ENCODE measurements at places on chromosomes 2 and 18.
A peak's percentile ranks its signal among the peaks of the same experiment; 100 is the strongest.

DNA sequence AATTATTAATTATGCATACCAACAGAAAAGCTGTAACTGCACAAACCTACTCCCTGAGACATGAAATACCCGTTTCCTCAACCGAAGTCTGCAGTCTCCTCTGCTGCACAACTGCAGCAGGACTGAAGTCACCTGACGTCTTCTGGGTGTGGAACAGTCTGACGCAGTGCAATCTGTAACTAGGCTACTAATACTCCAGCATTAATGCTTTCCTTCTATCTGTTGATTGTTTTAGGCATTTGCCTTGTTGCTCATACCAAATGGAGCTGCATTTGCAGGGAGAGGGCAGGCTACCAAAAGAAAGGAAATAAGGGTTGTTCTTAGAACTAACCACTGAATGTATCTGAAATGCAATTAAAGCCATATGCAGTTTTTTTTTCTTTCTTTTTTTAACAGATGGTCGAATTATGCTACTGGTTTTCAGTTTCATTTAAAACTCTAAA lies 40.1 kb downstream of the RTN4 start:
- peak; percentile 57 for DNase-seq

DNA sequence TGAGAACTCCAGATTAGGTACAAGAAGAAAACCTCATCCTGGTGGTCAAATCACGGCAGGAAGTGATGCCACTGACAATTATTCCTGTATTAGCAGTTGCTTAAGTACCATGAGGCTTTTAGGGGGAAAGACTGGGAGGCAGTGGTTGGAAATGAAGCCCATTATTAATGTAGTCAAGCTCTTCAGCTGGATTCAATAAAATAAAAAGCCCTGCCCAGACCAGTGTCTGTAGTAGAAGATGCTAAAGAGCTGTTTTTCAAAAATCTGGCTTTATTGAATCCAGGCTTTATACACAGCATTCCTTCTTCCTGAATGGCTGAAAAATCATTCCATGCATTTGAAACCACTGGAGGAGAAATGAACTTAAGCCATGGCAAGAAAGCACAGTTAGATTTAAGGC lies 155.2 kb downstream of the BCL2 start:
- DNase-seq, result no peak

GRCh38 chr2:65291216-65292105 lies 63.8 kb downstream of the ACTR2 start:
- DNase-seq, result no peak

DNA sequence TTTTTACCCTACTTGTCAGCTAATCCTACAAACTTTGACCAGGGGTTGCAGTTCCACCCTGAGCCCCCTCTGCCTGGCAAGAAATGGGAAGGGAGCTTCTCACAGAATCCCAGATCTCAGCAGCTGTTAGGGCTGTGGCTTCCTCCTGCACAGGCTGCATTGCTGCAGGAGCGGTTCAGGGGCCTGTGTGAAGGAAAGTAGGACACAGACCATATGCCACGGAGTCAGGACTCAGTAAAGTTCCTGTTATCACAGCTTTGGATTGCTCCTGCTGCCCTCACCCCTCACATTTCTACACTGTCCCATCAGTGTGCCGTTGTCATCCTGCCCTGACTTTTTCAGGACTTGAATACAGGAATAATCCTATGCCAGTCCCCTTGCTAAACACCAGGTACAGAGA lies 62.8 kb upstream of the SP3 start:
- no peak for DNase-seq

- no peak for DNase-seq
These were observed 20.7 kb downstream of the ALPK2 start for GRCh38 chr18:58608216-58608615.

DNA sequence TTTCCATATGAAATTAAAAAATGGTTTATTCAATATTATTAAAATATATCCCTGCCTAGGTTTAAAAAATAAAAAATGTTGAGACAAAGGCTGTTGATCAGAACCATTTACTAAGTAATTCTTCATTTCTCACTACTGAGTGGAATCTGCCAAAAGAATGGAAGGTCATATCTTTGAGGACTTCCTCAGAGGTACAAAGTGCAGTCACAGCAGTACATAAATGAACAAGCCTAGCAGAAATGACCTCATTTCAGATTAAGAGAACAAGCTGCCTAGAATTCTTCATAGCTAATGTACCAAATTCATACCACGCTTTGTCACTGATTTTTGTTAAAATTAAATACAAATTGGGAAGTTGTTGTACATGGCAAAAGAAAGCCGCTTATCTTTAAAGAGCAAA lies 318.9 kb upstream of the TFPI start:
- DNase-seq, result no peak

- no peak for DNase-seq
These were observed 12.3 kb downstream of the CTIF start for GRCh38 chr18:48551100-48551499.

- DNase-seq, result no peak
These were observed 12.5 kb downstream of the SETBP1 start for GRCh38 chr18:44693030-44693784.

DNA sequence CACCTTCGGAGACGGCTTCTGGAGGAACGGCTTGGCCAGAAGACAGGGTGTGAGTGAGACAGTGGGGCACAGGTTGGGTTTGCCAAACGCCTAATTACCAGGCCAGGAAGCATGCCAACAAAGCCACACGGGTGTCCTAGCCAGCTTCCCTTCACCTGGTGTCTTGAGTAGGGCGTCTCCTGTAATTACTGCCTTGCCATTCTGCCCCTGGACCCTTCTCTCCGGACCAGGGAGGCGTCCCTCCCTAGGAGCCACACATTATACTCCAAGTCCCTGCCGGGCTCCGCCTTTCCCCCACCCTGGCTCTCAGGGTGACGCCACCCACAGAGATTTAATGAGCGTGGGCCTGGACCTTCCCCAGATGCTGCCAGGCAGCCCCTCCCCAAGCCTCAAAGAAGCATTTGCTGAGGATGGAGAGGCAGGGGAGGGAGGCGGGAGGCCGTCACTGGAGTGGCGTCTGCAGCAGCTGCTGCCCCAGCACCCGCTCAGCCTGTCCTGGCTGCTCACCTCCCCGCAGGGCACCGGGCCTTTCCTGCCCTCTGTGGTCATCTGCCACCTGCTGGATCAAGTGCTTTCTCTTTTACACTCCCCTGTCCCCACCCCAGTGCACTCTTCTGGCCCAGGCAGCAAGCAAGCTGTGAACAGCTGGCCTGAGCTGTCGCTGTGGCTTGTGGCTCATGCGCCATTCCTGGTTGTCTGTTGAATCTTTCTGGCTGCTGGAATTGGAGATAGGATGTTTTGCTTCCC lies 20.7 kb downstream of the FOSL2 start:
- no peak for DNase-seq

- DNase-seq, result no peak
These were observed 143.0 kb downstream of the ACOXL start for GRCh38 chr2:110875384-110875725.

- DNase-seq, result no peak
These were observed 19.5 kb downstream of the RBM44 start for GRCh38 chr2:237818066-237818473.

DNA sequence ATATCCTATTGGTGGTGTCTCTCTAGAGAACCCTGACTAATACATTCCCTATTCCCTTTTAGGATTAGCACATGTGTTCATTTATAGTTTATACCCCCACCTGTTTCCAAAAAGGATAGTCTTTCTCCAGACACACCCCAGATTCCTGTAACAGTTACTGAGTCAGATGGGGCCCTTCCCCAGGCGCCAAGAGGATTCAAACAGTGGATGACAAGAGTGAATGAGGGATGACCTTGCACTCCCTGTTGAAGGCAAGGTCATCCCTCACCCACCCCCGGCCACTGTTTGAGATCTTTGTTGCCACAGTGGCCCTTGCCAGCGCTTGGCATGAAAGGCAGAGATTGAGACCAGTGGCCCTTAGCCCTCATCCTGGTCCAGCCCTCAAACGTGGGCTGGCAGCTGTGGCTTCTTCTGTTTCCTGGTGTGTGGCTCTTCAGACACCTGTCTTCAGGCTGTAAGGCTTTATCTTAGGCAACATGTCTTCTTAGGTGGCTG lies 15.3 kb upstream of the REEP1 start:
- DNase-seq, result no peak

- DNase-seq, result no peak
These were observed 928.3 kb upstream of the NRXN1 start for GRCh38 chr2:51960281-51960680.

GRCh38 chr2:96088340-96089335 lies 27.7 kb downstream of the ADRA2B start:
- DNase-seq, result no peak

DNA sequence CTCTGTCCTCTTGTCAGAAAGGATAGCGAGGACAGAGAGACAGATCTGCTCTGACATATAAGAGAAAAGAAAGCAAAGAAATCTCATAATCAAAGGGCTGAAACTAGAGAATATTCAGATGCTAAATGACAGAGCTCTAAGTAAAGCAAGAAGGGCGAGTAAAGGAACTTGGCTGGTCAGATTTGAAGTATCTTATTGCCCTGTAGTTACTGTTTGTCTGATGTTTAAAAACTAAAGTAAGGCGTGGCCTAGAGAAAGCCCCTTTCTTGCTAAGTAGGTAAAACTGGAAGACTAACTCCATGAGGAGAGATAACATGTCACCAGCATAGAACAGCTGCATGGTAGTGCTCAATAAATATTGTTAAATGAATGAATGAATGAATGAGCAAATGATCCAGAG lies 70.0 kb downstream of the CRACDL start:
- no peak for DNase-seq

DNA sequence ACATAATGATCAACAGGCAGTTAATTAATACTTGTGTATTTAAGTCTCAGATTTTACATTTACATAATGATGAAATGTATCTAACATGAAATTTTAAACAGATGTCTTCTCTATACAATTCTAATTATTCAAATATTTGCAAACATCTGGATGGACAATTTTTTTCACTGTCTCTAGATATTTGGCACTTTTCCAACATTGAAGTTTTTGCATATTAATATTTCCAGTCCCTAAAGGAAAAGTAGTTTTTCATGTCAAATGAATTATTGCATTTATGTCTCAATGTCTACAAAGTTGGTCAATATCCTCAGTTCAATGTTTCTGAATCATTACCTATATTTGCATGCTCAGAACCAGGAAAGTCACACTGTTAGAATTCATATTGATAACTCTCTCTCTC lies 560.9 kb upstream of the PKDCC start:
- DNase-seq, result no peak

- DNase-seq, result no peak
These were observed 48.9 kb downstream of the CDH2 start for GRCh38 chr18:28127763-28128658.

DNA sequence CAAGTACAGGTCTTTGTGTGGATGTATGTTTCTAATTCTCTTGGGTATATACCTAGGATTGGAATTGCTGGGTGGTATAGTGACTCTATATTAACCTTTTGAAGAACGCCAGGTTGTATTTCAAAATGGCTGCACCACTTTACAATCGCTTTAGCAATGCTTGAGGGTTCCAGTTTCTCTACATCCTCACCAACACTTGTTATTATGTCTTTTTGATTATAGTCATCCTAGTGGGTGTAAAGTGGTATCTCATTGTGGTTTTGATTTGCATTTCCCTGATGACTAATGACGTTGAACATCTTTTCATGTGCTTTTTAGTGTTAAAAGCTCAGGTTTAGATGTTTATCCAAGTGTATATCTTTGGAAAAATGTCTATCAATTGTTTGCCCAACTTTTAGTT lies 39.5 kb downstream of the CTIF start:
- no peak for DNase-seq

GRCh38 chr18:2997846-2998564 lies 14.9 kb downstream of the LPIN2 start:
- no peak for DNase-seq

GRCh38 chr18:9757827-9758621 lies 49.9 kb downstream of the RAB31 start:
- no peak for DNase-seq

- DNase-seq, result no peak
These were observed 91.0 kb downstream of the TGIF1 start for GRCh38 chr18:3540805-3541548.

GRCh38 chr18:11993264-11993916 lies 12.1 kb downstream of the IMPA2 start:
- no peak for DNase-seq

GRCh38 chr2:127373362-127374083 lies 14.3 kb downstream of the MAP3K2 start:
- DNase-seq, result no peak

DNA sequence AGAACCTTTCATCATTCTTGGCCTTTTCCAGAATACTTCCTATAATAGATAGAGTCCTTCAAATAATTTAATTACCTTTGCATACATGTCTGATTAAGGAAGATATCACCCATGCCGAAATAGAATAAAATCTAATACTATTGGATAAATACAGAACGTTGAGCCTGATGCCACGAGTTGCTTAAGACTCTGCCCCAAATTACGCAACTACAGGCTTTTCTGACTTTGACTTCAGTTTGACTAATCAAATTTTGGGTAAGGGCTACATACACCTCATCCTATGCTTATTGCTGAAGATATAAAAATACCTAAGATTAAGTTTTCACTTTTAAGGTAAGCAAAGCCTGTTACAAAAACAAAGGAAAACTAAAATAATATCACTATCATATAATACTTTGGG lies 1065.1 kb upstream of the NRXN1 start:
- DNase-seq, result no peak

DNA sequence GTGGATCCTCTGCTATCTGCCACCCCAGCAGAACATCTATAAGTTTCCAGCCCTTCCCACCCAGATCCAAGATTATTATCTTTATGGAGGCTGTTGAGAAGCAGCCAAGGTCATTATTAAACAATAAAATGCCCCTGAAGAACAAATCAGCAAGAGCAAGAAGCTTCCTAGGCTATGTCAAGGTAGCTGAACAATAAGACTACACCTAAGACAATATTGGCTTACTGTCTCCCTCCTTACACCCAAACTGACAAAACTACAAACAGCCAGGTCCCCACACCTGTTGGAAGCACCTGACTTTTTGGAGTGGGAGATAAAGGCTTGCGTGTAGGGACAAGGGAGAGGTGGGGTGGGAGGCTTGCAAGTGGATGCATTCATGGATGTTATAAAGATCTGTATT lies 128.5 kb downstream of the SPTBN1 start:
- DNase-seq, result no peak

DNA sequence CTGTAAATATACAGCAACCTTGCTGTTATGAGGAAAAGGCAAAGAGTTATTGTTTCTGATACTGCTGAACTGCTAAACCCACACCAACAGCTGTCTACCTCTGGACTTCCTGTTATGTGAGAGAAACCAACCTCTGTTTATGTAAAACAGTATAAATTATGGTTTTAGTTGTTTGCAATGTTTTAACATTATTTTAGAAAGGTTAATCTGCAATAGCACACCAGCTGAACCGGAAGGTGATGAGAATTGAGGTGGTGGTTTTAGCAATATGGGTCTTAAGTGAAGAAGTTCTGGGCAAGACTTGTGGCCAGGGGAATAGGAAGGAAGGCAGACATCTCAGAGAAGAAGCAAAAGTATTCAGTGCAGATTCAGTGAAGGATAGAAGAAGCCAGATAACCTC lies 237.8 kb downstream of the PLCL1 start:
- peak; percentile 17 for DNase-seq

DNA sequence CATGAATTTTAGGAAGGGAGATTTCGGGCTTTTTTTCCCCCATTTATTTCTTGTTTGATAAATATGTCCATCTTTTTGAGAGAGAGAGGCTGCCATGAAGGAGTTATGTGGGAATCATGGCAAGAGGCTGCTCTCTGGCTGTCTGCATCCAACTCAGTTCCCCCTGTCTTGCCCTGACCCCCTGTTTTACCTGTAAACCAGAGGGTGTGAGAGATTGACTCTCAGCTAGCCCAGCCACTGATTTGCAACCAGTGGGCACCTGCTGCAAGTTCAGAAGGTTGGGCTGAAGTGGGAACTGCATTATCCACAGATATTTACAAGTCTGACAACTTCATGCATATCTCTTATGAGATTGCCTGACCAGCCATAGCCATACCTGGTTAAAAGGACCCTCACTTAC lies 625.4 kb upstream of the FANCL start:
- no peak for DNase-seq

- no peak for DNase-seq
These were observed 233.5 kb upstream of the RBBP8 start for GRCh38 chr18:22699629-22700028.

Measured in naive thymus-derived CD8-positive, alpha-beta T cell (primary cell).